T-helper 2 cell treated with Interferon-gamma antibody and Interleukin-4, amounts not matched to agents 5 μg/mL and 100 μg/mL, for 36 hours (primary cell): ENCODE measurements at places on chromosomes 3 and 15.
A peak's percentile ranks its signal among the peaks of the same experiment; 100 is the strongest.

DNA sequence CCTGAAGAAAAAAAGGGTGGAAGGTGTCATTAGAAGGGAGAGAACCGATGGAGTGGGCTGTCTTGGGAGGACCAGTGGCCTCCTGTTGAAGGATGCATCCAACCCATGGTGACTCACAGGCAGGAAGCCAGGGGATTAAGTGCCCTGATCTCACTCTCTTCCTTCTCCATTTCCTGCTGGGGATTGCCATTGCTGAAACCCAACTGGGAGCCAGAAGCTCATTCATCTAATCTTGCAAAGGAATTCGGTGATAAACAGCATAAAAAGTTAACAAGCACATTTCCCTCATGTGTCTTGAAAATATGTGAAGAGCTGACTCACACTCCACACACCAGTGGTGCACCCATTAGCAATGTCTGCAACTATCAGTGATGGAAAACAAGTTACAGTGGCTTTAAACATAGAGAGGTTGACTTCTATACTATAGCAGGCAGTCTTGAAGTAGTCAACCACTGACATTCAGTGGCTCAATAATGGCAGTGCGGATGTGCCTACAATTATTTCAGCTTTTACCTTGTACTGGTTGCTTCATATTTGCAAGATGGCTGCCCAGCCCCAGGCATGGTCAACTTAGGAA is 12.8 kb upstream of the CSRNP1 start:
- no peak for DNase-seq

- DNase-seq, result no peak
Observed at GRCh38 chr3:134313847-134314587, 60.2 kb downstream of the AMOTL2 start.

GRCh38 chr3:28268989-28269388 is 27.6 kb downstream of the CMC1 start:
- DNase-seq, result no peak

GRCh38 chr3:181729341-181729869 is 17.7 kb downstream of the SOX2 start:
- DNase-seq, result no peak

DNA sequence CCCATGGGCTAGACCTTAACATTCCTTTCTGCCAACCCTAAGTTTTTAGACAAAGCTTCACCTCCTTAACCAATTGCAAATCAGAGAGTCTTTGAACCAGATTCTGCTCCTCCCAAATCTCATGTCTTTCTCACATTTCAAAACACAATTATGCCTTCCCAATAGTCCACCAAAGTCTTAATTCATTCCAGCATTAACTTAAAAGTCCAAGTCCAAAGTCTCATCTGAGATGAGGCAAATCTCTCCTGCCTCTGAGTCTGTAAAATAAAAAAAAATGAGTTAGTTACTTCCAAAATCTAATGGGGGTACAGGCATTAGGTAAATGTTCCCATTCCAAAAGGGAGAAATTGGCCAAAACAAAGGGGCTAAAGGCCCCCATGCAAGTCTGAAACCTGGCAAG is 43.8 kb upstream of the MYRIP start:
- DNase-seq, result no peak

GRCh38 chr15:69016021-69016595 is 1.6 kb downstream of the NOX5 start:
- DNase-seq, result no peak

DNA sequence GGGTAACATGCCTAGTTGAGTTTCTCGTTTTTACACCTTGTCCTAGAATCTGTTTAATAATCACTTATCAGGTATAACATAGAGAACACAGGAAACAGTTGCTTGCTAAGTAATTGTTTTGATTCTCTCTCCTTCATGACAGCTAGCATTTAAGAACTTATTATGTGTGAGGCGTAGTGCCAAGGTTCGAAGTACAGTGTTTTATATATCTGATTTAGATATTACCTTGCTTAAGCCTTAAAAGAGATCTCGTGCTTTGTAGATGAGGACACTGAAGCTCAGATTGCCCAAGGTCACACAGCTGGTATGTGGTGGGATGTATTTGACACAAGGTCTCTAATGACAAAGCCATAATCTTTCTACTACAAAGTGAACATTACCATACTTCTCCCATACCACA is 29.0 kb upstream of the IFT57 start:
- no peak for DNase-seq

GRCh38 chr15:23642413-23643044 is 5.1 kb downstream of the MAGEL2 start:
- DNase-seq, result peak; percentile 10

DNA sequence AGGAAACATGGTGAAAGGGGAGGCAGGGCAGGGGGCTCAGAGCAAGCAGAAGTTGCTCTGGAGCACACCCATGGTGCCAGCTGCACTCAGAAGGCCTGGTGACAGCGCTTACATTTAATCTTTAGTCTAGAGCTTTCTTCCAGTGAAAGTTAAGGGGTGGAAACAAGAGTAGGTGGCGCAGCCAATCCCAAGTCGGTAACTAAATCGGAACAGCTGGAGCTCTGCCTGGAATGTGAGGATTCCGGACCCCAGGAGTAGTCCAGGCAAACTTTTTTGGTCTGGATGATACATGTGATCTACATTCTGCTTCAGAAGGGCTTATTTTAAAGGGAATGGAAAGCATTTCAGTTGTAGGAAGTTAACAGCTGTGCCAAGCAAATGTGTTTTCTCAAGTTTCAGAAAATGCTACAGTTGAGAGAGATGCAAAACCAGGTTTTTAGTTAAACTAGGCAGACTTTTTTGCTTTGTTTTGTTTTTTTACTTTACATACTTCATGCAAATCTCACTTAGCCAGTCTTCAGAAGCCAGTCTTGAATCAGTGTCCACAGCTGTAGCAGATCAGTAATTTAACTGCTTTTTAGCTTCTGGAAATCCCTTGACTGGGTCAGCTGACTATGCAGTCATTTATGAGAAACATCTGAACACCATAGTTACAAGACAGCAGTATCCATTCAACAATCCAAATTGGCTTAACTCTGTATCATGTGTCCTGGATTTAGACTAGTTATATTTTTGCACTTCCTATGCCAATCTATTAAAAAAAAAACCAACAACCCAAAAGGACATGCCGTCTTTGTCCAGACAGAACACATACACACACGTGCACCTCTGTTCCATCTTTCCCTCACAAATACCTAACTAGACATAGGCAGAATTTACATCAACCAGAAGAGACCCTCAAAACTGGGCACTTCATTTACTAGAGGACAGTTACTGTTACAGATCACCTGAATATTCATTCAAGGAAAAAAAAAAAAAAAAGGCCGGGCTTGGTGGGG is 33.2 kb downstream of the ZNF106 start:
- DNase-seq, result no peak

- no peak for DNase-seq
Observed at GRCh38 chr3:50390508-50391224, 31.3 kb upstream of the TMEM115 start.
